Iris pigment epithelial cell (primary cell): ENCODE measurements at places on chromosomes 3 and 15.

DNA sequence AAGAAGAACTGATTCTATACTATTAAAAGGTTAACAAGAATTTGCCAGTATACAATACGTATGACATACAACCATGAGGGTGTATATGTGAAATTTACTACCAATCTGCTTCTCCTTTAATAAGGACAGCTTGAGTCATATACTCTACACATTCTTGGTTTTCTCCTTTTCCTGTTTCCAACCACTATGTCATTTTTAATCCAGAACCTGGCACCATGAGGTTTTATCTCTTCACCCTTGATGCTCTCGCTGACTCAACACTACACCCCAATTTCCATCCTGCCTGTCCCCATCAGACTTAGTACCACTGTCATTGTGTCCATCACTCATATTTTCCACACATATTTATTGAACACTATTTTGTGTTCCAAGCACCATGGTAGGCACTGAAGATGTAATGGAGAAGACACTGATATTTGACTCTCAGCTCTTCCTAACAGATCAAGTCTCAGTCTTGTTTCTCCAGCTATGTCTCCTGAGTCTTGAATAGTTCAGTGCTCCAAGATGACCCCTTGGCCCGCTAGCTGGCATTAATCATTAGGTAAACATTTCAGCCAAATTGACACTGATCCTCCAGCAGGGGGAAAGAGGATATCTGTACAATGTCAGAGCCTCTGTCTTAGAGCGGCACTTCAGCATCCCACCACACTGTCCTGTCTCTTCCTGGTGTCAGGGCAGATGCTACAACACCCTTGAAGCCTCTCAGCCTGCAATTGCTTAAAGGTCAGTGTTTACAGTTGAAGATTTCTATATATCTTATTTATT, 11.2 kb upstream of the COL8A1 start:
- DNase-seq: peak; percentile 72

- peak; percentile 75 for DNase-seq
These were observed 14.7 kb downstream of the TM2D3 start for GRCh38 chr15:101637516-101637915.

GRCh38 chr3:161559177-161559998, 62.8 kb downstream of the OTOL1 start:
- DNase-seq: peak; percentile 36

DNA sequence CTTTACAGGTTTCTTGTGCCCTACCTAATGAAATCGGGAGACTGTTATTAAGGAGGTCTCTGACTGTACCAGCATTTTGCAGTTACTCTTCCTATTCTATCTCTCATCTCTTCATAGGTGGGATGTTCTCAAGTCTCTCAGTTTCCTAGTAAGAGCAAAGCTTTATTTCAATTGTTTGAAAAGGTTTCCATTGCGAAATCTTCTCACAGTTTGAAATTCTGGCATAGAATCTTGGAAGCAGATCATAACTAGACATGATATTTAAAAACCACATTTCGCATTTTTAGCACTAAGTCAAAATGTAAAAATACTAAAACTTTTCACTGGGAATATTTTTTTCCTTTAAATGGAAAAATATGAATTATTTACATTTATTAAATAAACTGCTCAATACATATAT, 1311.4 kb downstream of the ROBO2 start:
- DNase-seq: peak; percentile 36

- DNase-seq: no peak
These were observed 71.2 kb downstream of the FAM43A start for GRCh38 chr3:194756791-194757325.

GRCh38 chr3:11247362-11247761, 24.8 kb upstream of the ATG7 start:
- DNase-seq: no peak

GRCh38 chr3:142218703-142219102, 6.7 kb downstream of the GK5 start:
- DNase-seq: peak; percentile 34

DNA sequence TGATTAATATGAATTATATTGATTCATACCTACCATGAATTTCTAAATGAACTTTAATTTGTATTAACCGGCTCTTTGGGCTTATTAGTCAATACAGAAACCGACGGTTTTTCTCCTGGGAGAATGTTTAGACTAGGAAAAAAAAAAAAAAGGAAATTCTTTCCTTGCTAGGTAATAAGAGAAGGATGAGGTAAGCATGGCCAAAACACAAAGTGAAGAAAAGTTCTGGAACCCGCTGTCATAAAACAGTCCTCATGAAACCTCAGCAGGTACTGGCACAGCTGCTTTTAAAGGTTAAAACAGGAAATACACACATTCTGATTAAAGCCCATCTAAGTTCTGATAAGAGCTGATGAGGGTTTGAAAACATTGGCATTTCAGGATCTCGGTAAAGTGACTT, 30.8 kb upstream of the PSTPIP1 start:
- DNase-seq: peak; percentile 28

DNA sequence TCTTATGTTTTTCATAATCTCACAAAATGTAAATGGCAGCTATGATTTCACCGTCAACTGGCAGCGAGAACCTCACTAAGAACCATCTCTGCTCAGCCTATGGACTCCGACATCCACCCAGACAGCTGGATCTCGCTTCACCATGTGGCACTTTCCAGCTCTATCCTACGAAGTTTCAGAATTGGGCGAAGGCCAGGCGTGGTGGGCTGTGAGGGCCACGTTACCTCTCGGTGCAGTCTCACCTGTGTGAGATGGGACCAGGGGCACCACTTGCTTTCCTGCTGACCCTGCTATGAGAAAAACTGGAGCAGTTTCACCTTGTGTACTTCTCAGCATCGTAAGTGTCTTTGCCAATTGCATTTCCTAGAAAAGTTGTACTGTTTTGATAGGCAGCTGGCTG, 32.3 kb downstream of the CHDH start:
- DNase-seq: no peak

DNA sequence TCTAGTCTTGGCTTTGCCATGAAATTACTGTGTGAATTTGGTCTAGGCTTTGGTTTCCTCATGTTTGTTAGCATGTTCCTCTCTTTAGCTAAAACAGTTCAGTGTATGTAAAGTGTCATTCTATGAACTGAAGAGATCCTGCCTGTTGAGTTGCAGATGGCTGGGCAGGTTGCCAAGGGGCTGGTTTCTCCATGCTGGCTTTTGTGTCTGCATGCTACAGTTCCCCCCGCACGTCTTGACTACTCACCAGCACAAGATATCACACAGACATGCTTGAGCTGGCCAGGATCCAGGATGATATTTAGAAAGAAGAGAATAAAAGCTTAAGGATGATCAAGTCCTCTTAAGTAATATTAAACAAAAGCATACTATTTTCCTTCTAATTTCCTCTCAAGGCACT, 90.2 kb downstream of the CERS3 start:
- peak; percentile 32 for DNase-seq

GRCh38 chr3:126339466-126339865, 17.7 kb downstream of the KLF15 start:
- no peak for DNase-seq

DNA sequence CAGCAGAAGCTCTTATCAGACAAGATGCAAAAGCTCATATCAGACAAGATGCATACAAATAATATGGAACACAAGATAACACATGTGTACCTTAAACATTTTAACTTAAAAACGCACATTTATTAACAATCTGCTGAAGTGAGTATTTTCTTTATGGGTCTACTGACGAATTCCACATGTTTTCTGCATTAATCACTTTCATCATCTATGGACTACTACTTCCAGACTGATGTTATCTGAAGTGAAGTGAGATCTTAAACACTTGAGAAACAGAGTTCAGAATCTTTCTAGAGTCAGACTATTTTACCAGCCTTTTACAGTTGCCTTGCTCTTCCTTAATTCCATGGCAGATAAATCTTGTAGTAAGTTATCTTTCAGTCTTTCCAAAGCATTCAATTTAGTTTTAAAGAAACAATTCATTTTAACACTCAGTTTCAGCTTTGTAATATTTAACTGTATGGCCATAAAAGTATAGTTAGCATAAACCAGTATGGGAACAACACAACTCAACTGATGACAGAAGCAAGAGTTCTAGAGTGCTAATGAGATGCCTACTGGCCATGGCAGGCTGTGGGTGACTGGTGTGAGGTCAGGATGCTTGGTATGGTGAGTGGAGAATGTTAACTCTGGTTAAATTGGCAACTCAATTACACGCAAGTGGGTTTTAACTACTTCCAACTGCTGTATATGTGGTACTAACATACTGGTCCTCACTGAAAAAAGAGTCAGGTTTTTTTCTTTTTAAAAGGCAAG, 9.8 kb downstream of the CMTM6 start:
- peak; percentile 66 for DNase-seq

GRCh38 chr3:14645453-14645852, 6.1 kb upstream of the CCDC174 start:
- no peak for DNase-seq

DNA sequence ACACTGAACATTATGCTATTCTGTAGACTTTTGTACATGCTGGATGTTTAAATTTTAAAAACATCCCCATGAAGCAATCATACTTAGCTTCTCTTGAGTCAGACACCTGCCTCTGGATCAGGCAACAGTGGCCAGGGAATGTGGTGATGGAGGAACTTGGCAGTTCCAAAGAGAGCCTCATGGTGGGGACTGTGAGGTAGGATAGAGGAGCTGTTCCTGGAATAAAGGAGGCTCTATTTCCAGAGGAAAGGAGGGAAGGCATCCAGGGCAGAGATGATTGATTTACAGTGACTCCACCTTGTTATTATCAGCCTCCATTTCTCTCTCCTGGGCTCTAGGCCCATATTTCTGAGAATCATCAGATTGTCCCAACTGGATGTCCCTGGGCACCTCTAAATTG, 35.0 kb upstream of the ABHD17C start:
- peak; percentile 35 for DNase-seq

GRCh38 chr15:72312605-72313447, 7.1 kb downstream of the CELF6 start:
- peak; percentile 58 for DNase-seq

GRCh38 chr3:13766128-13766527, 113.7 kb downstream of the WNT7A start:
- DNase-seq: no peak

GRCh38 chr3:11136830-11137626, 17.3 kb upstream of the HRH1 start:
- peak; percentile 100 for DNase-seq

GRCh38 chr3:153599685-153600084, 437.7 kb downstream of the RAP2B start:
- DNase-seq: peak; percentile 94

GRCh38 chr3:86229086-86229774, 761.7 kb downstream of the VGLL3 start:
- DNase-seq: peak; percentile 1

DNA sequence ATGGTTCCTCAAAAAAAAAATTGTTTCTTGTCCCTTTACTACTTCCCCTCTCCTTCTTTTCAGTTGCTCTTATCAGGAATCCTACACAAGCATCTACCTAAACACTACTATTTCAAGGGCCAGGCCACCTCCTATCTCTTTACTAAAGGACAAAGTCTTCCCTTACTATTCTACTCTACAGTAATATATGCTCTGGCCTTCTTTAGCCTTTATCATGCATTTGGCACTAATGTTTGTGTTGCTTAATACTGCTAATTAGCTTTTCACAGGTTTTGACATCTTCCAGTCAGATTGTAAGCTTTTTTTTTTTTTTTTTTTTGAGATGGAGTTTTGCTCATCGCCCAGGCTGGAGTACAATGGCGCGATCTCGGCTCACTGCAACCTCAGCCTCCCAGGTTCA, 5.3 kb downstream of the CEP19 start:
- DNase-seq: no peak

GRCh38 chr3:111112913-111113312, 41.3 kb downstream of the NECTIN3 start:
- peak; percentile 48 for DNase-seq
